ENCODE measurements at places on chromosomes 1 and 21. TPM values are rescaled to one million over a fixed set of nuclear protein-coding genes. Genes with fewer than 3 reads are reported as not detected.

DNA sequence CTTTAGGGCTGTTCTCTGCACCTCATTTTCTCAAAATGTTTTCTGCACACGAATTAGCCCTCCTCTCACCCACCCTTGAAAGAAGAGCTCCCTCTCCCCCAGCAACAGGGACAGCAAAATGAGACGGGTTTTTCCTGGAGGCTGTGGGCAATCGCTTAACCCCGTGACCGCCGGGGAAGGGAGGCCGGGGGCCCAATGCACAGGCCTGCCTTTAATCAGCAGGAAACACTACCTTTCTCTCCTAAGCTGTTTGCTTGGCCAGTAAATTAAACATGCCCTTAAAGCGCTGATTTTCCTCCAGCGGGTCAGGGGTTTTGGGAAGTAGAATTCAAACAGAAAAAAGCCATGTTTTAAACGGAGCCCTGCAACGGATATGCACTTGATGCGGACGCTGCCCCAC, 114.4 kb downstream of the PRDM16 start:
- DNase-seq = no peak

DNA sequence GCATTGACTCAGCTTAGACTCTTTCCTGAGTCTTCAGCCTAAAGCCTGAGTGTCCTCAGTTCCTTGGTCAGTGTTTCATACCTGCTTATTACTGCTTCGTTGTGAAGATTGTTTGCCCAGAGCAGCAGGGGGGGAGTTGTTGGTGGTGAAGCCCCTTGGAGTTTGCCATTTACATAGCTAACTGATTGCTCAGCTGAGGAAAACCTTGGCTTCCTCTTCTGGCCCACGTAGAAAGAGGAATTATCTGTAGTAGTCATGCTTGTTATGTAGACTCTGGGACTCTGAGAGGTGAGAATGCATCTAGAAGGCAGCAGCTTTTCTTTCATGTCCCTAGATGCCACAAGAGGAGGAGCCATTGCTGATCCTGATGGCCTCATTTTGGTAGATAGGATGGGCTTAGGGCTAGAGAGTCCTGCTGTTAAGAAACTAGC, 125.9 kb downstream of the MAST2 start:
- DNase-seq = no peak

GRCh38 chr1:220701974-220702373, 11.8 kb downstream of the C1orf115 start:
- DNase-seq = no peak

DNA sequence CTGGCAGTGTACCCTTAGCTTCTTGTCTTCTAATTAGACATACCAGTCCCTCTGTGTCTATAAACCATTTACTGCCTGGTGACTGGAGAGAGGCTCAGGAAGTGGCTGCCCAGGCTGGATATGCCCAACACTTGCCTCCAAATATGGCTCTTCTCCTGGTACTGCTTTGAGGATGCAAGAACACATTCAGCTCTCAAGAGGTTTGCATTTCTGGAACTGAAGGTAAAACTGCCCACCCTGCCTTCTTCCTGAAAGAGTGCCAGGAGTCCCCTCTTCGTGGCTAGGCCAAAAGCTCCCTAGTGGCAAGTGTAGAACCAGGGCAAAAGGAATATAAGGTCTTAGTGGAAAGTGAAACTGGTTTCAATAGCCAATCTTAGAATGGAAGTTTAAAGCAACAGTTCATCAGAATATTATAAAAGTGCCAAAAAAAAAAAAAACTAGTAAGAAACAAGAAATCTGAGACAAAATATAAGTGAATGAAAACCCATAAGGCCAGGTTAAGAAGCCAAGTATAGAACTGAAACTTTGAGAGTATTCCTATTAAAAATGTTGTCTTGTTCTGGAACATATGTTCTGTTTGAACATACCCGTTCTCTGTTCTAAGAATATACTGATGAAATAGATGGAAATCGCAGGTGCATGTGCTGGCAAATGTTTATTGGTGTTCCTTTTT, 77.2 kb upstream of the CTTNBP2NL start:
- DNase-seq = no peak

GRCh38 chr1:93519199-93519829, 71.4 kb downstream of the FNBP1L start:
- DNase-seq = no peak

DNA sequence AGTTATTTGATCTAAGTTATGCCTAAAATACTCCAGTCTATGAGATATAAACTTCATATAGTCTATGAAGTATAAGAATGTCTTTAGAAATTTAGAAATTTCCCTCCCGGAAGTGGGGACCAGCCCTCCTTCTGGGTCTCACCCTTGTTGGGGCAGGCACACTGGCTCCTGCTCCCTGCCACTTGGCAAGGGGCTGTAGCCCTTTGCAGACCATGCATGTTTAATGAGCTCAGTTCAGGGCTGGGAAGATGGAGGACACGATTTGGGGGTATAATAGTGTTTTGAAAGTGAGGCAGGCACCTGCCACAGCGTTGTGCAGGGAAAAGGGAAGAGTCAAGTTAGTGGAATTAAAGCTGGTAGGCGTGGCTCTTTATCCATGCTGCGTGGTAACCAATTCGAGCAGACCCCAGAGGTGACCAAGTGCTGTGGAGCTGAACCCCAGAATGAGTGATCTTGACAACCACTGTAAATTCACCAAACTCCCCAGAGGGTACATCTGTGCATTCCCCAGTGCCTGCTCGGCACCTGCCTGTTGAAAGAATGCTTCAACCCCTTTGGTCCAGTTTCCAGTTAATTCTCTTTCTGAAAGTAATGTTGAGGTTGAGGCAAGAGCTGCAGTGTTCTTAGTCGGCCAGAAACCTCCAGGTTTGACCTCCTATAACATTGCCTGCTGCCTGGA, 79.6 kb downstream of the DOP1B start:
- DNase-seq = no peak

The TNFRSF25 gene
- total RNA-seq = 41.5 TPM

The LGR6 gene
- 60.9 TPM for total RNA-seq

Measured in natural killer cell (primary cell).